ENCODE measurements at places on chromosomes 7 and 10. TPM values are rescaled to one million over a fixed set of nuclear protein-coding genes. Genes with fewer than 3 reads are reported as not detected.

UFSP1 gene
- polyA plus RNA-seq: 3.0 TPM

HIBADH gene
- polyA plus RNA-seq: 27.8 TPM

TRIM74 gene
- polyA plus RNA-seq: 0.30 TPM

SYPL1 gene
- 69.5 TPM for polyA plus RNA-seq

TMEM176B gene
- polyA plus RNA-seq: 14.8 TPM

GRCh38 chr7:16025696-16026095 is 339.2 kb upstream of the MEOX2 start:
- peak; percentile 57 for DNase-seq

DNA sequence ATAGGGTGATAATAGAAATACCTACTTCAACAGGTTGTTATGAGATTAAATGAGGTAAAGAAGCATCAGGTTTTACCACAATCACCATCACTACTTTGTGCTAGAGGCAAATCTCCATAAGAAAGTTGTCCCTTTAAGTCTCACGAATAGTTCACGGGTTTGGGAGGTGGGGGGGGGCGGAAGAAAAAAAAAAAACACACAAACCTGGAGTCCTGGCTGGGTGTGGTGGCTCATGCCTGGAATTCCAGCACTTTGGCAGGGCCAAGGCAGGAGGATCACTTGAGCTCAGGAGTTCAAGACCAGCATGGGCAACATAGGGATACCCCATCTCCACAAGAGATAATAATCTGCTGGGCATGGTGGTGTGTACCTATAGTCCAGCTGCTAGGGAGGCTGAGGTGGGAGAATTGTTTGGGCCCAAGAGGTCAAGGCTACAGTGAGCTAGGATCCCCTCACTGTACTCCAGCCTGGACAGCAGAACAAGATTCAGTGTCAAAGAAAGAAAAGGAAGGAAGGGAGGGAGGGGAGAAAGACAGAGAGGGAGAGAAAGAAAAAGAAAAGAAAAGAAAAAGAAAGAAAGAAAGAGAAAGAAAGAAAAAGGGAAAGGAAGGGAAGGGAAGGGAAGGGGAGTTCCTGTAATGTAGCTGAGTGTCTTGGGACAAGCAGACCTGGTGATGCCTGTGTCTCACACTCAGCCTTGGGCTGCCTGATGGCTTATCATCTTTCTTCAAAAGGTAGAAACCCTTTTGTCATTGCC is 231.4 kb downstream of the CREB5 start:
- DNase-seq: no peak

DNA sequence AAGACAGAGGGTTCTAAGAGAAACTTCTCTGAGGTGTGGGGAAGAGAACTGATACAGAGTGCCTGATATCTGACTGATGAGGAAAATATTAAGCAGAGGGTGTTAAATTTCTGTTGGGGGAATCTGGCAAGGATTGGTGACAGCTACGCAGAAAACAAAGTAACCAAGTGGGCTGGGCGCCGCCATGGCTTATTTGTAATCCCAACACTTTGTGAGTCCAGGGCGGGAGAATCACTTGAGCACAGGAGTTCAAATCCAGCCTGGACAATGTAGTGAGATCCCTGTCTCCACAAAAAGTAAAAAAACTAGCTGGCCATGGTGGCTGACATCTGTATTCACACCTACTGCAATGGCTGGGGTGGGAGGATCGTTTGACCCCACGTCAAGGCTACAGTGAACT is 2.1 kb upstream of the C7orf25 start:
- no peak for DNase-seq

- DNase-seq: peak; percentile 67
These were observed 160.8 kb downstream of the CREB5 start for GRCh38 chr7:28573059-28573553.

DNA sequence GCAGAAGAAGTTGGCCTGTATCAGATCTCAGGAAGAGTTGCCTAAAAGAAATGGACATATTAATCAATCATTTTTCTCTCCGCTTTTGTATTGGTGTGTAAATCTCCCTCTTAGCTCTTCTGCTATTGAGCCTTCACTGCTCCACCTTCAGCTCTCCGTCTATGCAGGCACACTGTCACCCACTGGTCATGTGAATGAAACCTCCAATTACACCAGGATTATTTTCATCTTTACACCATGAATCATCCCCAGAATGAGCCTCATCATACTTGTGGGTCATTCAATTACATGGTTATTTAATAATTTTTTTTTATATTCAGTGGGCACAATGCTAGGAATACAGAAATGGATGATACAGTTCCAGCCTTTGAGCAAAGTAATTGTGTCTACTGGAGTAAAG is 92.6 kb downstream of the LRRC4 start:
- no peak for DNase-seq

- DNase-seq: no peak
These were observed 161.1 kb upstream of the KLF14 start for GRCh38 chr7:130894909-130895750.

DNA sequence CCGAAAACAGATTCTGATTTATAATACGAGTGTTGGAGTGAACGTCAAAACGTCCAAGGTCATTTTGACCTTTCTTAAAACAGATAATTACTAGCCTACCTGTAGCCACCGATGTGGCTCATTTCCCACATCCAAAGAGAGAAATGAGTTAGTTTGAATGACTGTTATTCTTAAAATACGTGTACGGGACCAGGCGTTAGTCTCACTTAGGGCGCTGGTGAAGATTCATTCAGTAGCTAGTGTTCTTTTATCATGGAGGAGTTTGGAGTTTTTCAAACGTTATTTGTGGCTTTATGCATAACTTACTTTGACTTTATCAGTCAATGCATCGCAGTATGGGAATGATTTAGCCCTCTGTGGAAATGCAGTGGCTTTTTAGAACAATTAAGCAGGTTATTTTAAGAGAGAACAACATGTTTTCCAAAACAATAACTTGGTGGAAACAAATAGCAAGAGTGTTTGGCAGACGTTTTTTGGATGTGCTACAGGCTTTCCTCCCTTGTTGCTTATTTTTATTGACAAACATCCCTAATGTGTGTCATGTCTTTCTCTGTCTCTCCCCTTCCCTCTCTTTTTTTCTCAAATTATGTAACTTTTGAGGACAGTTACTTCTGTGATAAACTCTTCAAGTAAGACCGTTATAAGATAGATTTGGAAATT is 1.6 kb downstream of the BICC1 start:
- peak; percentile 26 for DNase-seq

DNA sequence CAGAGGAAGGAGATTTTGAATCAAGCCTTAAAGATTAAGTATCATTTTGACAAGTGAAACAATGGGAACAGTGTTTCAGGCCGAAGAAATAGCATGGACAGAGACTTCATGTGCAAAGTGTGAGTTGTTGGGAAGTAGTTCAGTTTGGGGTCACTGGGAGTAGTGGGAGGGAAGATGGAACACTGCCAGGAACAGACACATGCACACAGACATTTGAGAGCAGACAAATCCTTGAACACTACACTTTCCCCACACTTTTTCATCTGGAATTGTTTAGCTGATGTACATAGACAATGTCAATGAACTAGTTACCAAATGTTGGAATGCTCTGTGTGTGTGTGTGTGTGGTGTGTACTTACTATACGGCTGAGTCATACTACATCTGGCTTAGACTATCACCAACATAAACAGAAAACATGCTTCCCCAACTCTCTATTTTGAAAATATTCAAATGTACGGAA is 52.4 kb upstream of the LRRC17 start:
- DNase-seq: peak; percentile 77

DNA sequence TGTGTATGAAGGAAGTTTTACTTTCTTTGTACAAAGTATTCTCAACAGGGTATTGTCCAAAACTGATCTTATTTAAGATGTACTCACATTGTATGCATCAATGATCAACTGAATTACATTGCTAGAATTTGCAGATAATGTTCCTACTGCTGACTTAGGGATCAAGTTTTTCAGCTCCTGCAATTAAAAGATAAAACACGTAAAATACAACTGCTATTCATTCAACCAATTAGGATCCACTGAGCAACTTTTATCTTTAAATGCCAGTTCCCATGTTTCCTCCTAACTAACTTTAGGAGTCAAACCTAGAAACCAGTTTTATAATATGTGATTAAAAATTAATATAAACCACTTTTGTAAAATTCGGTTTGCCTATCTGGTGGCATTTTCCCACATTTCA is 35.9 kb downstream of the ITGB1 start:
- DNase-seq: no peak

DNA sequence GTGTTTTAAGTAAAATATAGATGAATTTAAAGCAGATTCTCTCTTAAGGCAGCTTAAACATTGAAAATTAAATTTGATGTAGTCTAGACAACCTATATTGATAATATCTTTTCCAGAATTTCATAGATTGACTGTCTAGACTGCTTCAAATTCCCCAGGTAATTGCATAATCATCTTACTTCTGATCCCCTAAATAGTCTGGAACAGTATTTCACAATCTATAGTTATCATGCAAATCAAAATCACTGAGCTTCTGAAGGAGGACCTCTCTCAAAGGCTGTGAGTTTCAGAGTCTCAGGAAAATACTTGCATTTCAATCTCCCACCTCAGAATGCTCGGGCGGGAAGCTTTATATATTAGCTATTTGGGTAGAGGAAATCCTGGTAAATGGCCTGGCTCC is 87.3 kb downstream of the SEMA3A start:
- no peak for DNase-seq

DNA sequence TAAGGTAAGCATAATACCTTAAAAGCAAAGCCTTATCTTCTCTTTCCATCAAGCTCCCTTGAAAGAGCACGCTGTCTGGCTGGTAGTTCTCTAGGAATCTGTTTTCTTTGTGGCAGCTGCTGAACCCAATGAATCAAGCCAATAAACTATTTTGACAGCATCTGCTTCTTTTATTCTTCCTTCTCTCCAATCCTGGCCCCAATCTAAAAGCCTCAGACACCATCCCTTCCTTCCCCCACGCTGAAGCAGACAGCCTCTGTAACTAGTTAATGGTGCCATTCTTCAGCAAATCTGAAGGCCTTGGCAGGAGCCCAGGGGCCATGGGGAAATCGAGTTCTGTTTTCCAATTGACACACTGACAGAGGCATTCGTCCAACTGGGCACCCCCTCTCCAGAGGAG is 186.6 kb upstream of the LYZL1 start:
- DNase-seq: no peak

GRCh38 chr7:11767148-11767547 is 64.8 kb downstream of the THSD7A start:
- DNase-seq: no peak

- DNase-seq: no peak
These were observed 1.1 kb upstream of the STEAP2 start for GRCh38 chr7:90210475-90210874.

- no peak for DNase-seq
These were observed 75.6 kb downstream of the ENTPD1 start for GRCh38 chr10:95831515-95831914.

GRCh38 chr10:97150013-97150595 is 35.7 kb downstream of the SLIT1 start:
- no peak for DNase-seq

DNA sequence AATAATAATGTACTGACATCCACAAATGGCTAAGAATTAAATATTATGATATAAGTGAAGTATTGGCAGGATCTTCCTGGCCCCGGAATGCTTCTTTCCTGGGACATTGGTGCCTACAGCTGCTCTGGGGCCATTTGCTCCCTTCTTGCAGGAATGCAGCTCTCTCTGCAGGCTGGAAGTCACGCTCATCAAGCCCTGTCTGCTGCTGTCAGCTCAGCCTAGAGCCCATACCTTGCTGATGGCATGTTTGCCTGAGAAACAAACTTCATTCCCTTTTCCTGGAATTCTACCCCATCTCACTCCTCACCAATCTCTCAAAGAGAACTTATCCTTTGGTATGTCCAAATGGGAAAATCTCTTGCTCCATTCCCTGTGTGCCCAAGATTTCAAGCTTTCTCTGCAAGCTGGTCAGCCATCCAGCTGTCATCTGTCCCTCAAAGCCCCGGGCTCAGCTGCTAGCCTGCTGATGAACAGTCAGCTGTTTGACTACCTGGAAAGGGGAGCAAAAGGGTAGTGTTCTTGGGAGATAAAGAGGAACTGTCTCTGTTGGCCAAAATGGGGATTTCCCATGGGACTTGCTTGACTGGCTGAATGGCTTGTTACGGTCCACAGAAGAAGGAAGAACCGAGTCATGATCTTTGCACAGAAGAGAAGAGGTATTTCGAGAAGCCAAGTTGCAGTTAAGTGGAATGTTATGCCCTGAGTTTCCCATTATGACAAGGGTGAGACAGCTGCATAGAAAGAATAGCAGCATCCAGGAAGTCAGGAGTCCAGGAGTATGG is 12.0 kb upstream of the RASSF4 start:
- peak; percentile 46 for DNase-seq

GRCh38 chr10:12707461-12708185 is 293.9 kb downstream of the CCDC3 start:
- DNase-seq: peak; percentile 85

DNA sequence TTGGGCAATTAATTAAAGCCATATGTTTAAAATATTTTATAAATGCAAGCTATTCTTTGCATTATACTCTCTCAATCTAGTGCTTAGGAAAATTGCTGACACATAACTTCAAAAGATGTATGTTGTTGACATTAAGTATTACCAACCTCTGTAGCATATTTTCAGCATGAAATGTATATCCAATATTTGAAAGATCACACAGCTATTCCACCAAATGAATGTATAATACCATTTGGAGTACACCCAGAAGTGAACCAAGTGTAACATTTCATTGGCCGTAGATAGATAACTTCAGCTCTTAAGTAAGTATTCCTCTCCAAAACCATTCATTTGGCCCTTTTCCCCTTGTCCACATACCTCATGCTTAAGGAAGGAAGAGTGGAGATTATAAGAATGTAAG is 104.6 kb downstream of the HECTD2 start:
- peak; percentile 84 for DNase-seq

GRCh38 chr7:28695300-28696295 is 262.5 kb downstream of the TRIL start:
- no peak for DNase-seq

GRCh38 chr7:138911007-138911406 is 70.2 kb downstream of the KIAA1549 start:
- DNase-seq: no peak

DNA sequence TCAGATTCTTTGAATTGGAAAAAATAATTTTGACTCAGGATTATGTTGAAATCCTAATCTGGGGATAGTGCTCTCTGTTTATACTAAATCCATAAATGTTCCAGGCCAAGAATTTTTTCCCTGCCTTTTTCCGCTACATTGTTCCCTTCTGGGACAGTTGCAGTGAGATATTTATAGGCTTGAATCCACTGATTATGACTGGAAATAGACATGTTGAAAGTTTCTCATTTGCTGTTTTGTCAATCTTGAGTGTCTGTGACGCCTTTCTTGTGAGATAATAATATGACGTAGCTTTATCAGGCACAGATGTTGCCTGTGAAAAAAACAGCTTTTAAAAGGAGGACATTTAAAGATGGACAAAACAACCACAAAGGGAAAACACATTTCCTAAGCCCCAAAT is 155.9 kb downstream of the ARID5B start:
- DNase-seq: peak; percentile 77

DNA sequence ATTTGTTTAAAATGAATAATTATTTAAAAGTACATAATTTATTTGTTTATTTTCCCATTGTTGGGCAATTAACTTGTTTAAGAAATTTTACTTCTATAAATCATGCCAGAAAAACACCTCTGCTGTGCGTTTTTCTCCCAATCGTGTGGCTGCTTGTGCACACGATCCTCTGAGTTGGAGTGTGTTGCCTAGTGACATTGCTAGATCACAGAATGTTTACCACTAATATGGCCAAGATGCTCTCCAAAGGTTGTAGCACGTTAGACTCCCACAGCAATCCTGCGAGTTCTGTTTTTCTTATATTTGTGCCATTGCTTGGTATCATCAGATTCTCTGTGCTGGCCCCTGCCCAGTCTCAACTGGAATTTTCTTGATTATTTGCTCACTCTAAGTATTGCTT is 207.1 kb upstream of the ADCY1 start:
- peak; percentile 43 for DNase-seq

GRCh38 chr10:29710128-29710527 is 75.4 kb upstream of the SVIL start:
- no peak for DNase-seq

GRCh38 chr10:89503652-89504370 is 31.6 kb downstream of the SLC16A12 start:
- DNase-seq: no peak
